ENCODE measurements at places on chromosomes 6 and 20.

DNA sequence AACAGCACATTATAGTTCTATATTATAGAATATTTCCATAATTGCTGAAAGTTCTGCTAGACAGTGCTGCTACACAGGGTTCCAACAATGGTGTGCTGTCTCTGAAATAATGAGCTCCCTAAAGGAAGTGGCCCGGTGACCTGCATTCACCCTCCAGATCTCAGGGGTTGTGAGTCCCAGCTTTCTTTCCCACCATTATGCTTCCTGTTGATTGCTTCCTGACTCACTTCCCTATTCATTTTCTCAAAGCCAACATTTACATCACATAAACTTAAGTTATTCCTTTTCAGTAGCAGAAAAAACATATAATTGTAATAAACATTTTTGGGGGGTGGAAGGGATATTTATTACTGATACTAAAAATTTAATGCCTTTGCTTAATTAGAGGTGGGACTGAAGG, 12.9 kb upstream of the CCN6 start:
- no peak for DNase-seq

DNA sequence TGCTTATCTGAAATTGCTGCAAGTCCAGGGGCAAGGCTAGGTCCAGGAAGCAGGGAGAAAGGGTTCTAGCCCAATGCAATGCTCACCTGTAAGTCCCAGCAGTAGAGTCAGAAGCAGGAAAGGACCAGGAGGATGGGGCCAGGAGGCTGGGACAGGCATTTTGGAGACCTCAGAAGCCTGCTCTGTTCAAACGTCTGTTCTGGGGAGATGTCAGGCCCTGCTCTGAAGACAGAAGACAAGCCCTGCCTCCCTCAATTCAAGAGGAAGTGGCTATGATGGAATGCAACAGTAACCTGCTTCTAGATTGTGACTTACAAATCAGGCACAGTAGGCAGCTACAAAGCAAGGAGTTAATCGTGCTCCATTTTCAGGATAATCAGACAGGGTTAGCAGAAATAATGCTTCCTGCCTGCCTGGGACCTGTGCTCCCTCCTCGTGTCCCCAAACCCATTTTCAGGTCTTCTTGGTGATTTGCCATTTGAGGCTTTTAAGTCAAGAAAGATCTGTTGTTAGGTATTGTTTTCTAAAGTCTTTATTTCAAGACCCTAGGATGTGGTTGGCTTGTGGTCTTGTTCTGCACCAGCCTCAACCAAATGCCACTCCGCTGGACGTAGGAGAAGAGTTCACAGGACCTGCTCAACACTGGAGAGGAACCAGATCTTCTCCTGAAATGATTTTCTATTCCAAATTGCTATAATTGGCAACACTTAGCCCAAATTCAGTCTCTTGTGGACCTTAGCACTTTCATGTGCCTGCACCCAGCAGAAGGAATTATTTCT, at the start of gene SIRPG:
Gene SIRPG (minus strand): TSS at position 224 of the 779 bp plus-strand sequence. CDS start 65 bp downstream, at position 159.
- no peak for DNase-seq

DNA sequence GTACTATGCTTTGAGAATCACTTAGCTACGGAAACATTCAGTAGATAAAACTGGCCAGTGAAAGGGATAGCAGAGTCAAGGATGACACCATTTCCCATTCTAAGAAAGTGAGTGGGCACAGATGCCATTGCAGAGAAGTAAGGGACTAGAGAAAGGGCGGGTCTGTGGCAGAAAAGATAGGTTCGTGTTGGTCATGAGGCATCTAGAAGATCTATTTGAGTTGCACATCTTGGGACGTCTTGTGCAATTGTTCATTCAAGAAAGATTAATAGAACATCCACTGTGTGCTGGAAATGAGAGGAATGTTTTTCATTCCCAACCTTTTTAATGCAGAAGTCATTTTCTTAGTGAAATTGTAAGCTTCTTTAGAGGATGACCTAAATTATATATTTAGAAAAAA, 161.7 kb downstream of the PLCB1 start:
- no peak for DNase-seq

DNA sequence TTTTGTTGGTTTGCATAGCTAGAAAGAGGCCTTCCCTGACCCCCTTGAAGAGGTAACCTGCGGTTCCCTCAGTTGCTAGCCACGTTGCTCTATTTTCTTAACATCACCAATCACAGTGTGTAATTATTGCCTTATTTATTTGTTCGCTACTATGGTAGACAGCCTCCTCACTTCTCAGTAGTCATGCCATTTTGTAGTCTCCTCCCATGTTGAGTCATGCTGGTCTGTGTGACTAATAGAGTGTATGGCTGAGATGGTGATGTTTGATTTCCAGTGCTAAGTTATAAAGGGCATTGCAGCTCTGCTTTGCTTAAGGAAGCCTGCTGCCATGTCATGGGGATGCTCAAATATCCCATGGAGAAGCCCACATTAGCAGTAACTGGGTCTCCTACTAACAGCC, 236.6 kb upstream of the CHD6 start:
- no peak for DNase-seq
